ENCODE measurements at places on chromosomes 6 and 20.

- no peak for DNase-seq
Observed at GRCh38 chr20:15654208-15654649, 919.0 kb downstream of the KIF16B start.

DNA sequence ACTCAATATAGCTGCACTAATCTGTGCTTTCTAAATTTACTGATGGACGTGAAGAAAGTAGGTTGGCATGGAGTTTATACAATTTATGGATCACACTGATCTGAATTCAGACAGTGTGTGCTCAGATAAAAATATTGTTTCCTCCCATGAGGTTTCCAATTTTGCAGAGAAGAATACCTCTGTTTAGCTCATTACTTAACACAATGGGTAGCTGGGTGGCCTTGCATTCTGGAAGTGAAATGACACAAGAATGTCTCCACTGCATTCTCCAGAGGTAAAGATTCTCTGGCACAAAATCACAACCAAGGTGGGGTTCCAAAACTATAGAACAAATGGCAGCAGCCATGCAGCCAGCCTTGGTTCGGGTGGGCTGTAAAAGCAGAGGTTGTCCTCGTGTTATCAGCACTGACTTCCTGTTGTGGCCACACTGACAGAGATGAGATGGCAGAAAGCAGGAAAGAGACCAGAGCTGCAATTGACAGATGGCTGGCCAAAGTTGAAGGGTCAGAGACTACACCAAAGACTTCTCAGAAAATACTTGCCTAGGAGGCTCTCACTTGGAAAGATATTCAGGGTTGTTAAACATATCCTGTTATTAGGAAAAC, 50.2 kb downstream of the HDAC2 start:
- no peak for DNase-seq

DNA sequence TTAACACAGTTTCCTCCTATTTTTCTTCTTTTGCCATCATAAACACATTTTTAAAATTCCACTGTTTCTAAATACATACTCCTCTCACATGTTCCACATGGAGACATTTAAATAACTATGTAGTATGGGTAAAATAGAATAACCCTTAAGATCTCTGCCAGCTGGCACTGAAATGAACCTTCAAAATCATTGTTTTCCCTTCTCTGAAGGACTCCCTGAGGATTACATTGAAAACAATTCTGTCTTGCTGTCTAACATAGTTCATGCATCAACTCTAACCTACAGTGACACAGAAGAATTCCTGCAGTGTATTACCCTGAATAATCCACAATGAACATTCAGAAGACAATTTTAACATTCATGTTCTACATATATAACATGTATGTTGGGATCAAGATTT, 1361.8 kb upstream of the CITED2 start:
- DNase-seq, result no peak

DNA sequence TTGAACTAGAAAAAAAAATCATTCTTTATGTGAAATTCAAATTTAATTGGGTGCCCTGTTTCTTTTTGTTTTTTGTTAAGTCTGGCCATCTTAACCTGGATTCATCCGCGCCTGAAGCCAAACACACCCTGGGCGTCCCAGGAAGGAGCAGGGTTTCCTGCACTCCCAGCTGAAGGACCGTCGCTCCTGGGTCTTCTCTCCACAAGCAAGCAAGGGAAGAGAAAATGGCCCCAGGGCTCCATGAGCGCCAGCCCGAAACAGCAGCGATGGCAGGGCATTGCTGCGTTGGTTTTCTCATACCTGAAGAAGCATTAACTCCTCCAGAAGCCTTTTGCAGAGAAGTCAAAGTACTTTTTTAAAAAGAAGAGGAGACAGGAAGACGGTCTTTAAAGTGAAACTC, 105.4 kb upstream of the AFDN start:
- DNase-seq, result no peak

GRCh38 chr20:58658760-58659159, 7.7 kb downstream of the STX16 start:
- DNase-seq, result no peak

GRCh38 chr6:126145351-126145750, 159.0 kb downstream of the TRMT11 start:
- no peak for DNase-seq

- DNase-seq, result no peak
Observed at GRCh38 chr6:21033084-21033483, 498.8 kb downstream of the CDKAL1 start.

DNA sequence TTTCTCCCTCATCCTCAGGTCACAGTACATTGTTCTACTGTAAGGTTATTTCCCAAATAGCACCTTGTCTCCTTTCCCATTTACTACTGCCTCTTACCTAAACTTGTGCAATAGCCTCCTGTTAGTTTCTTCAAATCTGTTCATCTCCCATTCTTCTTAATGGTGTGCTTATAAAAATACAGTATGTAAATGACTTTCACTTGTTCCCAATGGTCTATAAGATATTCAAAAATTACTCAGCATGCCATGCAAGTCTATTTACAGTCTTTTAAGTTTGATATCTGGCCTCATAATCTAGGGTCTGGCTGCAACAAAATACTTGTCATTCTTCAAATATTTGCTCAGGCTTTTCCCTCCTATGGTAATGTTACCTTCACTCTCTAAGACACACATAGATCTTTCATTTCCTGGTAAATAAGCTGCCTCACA, 31.5 kb upstream of the RHAG start:
- DNase-seq, result no peak

GRCh38 chr6:42960243-42961019, at the start of gene GNMT:
Gene GNMT (plus strand): TSS chr6:42960754. CDS start chr6:42960768, 14 bp downstream.
- peak; percentile 55 for DNase-seq

GRCh38 chr6:144104898-144105487, 9.6 kb upstream of the SF3B5 start:
- DNase-seq, result no peak

DNA sequence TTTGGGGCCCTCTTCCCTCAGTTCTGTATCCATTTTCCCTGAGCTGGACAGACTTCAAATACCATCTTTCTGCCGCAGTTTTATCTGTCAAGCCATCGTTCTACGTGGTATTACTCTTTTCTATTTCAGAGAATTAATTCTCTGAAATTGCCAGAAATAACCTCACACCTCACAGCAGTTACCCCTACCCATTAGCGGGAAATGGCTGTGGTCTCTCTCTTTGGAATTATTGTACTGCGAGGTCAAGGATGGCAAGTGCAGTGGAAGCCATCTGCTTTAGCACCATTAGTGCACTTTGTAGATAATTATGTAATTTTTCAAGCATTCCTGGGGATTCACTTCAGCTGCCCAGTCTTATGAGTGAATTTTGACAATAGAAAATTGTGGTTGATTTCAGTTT, 147.8 kb upstream of the CDH4 start:
- DNase-seq, result no peak

- no peak for DNase-seq
Observed at GRCh38 chr6:159943101-159943632, 25.7 kb upstream of the IGF2R start.

- no peak for DNase-seq
Observed at GRCh38 chr20:42611423-42611822, 578.3 kb downstream of the PTPRT start.

DNA sequence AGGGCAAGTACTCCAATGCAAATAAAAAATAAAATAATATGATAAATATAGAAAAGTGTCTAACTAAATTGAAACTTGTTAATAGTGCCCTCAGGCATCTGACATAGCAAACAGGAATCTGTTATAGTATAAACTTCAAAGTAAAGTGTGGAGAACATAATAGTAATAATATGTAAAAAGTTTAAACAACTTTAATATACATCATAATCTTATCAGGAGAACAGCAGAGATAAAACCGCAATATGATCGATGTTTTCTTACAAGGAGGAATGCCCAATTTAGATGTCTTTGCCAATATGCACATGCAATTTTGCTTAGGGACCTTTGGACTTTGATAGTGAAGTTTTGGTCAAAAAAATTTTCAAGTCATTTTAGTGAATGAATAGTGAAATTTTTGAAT, 514.8 kb upstream of the IMPG1 start:
- DNase-seq, result no peak

DNA sequence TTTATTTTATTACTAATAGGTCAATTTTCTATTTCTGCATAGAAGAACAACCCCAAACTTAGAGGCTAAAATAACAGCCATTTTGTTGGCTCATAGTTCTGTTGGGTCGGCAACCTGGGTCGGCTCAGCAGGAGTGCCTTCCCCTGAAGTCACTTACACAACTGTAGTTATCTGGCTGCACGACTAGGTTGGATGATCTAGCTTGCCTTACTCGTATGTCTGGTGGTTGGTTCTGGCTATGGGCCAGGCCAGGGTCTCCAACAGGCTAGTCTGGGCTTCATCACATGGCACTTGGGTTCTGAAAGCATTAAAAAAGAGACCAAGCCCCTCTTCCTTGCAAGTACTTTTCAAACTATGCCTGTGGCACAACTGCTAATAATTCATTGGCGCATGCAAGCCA, 53.5 kb downstream of the STXBP5 start:
- no peak for DNase-seq

DNA sequence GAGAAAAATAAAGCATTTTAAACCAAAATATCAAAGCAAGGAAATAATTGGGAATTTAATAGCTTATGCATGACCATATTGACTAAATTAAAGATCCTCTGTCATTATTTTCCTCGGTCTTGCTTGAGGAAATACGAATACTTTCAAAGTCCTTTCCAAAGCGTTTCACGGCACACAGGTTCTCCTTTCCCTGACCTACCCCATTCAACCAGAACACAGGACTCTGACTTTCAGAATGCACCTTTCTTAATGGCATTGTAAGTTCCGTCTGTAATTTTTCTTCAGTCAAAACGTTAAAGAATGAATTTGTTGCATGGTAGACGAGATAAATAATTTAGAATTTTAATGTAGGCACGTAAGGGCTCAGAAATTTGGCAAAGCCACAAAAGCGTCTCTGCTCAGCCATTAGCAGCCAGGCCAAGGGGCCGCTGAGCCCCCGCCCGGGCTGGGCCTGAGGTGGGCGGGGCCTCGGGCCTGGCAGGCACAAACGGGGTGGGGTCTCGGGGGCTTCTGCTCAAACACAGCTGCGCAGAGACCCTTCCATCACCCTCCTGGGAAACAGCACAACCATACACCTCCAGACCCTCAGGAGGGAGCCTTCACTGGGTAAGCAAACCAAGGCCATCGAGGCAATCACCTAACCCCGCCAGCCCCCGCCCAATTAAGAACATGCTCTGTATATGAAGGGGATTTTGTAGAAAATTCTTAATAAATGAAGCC, 3.4 kb downstream of the NEDD9 start:
- no peak for DNase-seq

GRCh38 chr6:42522036-42522435, 41.8 kb upstream of the UBR2 start:
- DNase-seq, result no peak

DNA sequence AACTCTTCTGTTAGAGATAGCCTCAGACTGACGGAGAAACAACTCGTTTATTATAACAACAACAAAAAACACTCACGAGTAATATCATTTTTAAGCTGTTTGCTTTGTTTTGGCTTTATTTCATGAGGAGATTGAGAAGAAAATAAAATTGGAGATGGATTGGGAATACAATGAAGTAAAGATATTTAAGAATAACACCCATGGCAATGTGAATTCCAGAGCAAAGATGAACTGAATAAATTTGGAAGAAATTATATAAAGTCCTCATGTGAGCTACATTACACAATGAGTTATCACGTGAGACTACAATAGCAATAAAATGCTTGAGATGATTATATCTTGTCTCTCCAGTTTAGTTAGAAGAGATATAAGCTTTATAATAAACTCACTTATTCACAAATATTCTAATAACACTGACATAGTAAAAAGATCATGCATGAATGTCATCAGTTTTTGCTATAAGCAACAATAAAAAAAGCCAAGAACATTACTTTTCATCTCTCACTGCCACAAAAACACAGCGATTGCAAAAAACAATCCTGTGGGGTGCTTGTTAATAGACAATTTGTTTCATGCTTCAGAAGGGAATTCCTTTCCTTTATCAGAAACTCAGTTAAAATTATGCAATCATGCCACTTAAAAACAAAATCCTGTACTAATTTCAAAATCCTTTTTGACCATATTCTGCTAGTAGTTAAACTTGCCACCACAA, 696.7 kb upstream of the MARCKS start:
- DNase-seq, result no peak

DNA sequence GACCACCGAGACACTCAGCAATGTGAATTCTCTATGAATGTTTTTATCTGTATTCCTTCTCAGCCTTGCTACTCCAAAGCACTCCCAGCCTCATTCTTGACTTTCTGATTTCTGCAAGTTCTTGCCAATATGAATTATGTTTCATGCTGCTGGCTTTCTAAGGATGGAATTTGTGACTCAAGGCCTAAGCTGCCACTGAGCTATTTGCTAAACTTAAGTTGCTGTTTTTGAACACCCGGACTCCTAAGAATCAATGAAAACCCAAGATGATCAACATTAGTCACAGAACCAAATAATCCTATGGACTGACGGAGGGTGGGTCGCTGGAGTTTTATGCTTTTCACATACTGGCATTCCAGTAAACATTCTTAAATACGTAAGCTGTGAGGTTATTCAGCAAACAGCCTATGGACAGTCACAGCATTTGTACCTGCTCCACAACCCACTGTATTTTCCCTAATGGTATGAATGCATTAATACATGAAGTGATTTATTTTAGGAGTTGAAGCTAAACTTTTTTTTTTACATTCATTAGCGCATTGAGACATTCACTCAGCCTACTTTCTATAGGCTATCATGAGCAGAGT, 8.2 kb upstream of the PXDC1 start:
- no peak for DNase-seq

GRCh38 chr20:35007413-35007812, 51.7 kb downstream of the MYH7B start:
- DNase-seq, result no peak

DNA sequence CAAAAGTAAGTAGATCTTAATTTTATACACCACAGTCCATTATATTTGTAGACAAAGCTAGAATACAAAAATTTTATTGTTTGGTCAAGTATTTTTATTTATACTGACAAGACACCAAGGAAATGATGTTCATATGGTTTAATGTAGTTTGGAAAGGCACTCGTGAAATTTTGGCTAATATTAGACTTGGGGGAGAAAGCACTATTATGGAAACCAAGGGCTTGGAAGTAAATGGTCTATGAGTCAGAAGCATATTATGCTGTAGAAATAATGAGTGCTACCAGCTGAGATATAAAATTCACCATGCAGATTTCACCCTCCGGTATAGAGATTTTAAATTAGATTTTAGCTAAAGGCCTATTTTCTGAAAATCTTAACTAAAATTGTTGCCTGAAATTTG, 233.6 kb downstream of the KCNQ5 start:
- no peak for DNase-seq

GRCh38 chr6:32168807-32169591, 4.6 kb downstream of the EGFL8 start:
- DNase-seq, result no peak

DNA sequence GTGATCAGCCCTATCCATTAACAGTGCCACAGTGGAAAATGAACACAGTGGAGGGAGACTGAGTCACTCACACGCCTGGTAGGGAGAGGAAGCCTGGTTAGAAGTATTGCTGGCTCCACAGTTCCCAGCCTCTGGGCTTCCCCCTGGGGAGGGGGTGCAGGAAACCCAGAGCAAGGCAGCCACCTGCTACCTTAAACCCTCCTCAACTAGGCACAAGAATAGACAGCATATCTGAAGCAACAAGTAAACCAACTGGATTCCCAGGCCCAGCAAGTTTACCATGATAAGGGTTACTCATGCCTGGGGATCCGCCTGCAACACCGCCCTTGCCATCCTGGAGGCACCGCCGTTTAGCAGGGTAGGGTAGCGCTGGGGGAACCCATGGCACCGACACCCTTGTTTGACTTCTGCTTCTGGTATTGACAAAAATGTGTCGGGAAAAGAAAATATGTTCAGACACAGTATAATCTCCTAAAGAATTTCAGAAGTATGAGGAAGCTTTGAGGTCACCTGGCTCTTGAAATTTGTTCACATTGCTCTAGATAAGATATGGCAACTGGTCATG, 38.3 kb downstream of the SLC22A23 start:
- no peak for DNase-seq
